ENCODE measurements at places on chromosomes 6 and 20. TPM values are rescaled to one million over a fixed set of nuclear protein-coding genes. Genes with fewer than 3 reads are reported as not detected.

Gene SLC22A23
- 18.1 TPM for total RNA-seq

Gene FOXS1
- 0.12 TPM for total RNA-seq

Gene RNF144B
- 0.62 TPM for total RNA-seq

Gene ADISSP
- 29.6 TPM for total RNA-seq

Gene MEP1A
- total RNA-seq, result not detected

Gene ANGPT4
- total RNA-seq, result not detected

Gene KCNK15
- 1.6 TPM for total RNA-seq
